Kidney glomerular epithelial cell (primary cell): ENCODE measurements at places on chromosomes 3 and 15.

DNA sequence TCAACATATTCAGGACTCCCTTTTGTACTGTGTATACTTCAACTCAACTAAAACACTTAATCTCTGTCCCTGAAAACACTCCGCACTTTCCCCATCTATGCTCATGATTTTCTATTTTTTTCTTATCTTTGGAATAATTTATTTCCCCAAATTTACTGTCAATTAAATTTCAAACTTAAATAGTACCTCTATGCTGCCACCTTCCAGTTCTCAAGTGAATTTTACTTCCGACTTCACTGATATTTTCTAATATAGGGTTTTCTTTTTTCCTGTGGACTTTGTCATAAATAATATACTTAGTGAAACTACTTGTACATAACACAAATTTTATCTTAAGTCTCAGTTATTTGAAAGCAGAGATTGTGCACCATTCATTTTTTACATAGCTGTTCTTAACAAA lies 1303.3 kb downstream of the OTOL1 start:
- DNase-seq, result no peak

- no peak for DNase-seq
These were observed 79.3 kb downstream of the DNAH12 start for GRCh38 chr3:57464801-57465200.

DNA sequence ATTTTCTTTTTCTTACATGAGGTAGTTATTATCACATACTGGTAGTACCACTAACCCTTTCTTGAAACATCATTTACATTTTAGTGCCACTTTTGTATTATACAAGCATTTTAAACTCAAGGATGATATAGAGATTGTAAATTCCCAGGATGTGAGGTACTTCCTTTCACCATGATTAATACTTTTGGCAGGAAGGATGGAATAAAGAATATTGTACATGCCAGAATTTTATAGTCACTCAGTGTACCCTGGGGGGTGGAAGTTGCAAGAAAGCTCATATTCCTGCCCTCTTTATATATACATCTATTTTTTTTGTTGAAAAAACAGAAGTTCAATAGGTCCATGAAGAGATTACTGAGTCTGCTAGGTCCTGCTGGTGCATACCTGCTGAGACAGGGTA lies 141.0 kb upstream of the PLSCR5 start:
- no peak for DNase-seq

DNA sequence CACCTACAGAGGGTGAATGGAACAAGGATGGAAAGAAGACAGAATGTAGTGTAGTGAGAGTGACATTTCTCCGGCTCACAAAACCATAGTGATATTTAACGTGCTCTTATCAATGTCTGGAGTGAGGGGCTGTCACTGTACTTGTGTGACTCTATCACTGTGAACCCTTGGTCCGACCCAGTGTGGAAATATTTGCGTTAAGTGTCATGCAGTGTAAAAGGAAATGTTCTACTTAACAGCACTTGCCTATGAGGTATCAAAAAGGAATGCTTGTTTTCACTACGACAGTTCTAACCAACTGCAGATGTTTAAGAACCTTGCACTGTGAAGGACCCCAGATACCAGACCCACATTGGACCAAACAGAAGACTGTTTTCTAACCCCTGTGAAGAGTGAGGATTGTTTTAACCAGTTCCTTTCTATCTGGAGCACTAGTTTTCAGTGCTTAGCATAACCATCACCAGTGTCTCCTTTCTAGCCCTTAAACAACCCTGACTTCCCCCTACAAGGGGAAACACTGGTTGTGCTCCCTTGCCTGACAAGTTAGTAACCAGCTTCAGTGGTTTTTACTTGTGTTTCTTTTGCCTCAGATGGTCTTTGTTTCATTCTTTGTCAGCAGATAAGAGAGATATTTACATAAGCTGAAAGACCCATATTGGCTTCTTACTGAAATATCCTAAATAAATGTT lies 144.7 kb upstream of the ABHD17C start:
- peak; percentile 31 for DNase-seq

DNA sequence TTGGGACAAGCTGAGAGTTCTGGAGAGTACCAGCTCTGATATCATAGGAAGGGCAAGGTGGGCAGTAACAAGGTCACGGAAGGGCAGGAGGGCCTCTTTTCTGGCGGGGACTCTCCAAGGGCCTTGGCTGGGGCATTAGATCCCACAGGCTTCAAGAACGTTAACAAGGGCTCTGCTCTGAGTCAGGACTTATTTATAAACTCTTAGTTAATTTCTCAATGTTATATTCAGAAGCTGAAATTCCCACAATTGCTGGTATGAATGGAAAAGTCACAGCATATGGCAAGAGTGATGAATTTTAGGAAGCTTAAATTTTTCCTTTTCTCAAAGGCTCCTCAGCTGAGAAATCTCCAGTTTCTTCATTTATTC lies 320.2 kb upstream of the TBC1D5 start:
- no peak for DNase-seq

GRCh38 chr3:28317438-28318022 lies 31.0 kb upstream of the ZCWPW2 start:
- DNase-seq, result peak; percentile 20

- DNase-seq, result no peak
These were observed 23.1 kb downstream of the SYN2 start for GRCh38 chr3:12027184-12027846.

- no peak for DNase-seq
These were observed 186.6 kb downstream of the GREM1 start for GRCh38 chr15:32904448-32904847.

- DNase-seq, result no peak
These were observed 171.2 kb upstream of the WNT5A start for GRCh38 chr3:55658270-55658669.

- no peak for DNase-seq
These were observed 135.0 kb upstream of the FAM3D start for GRCh38 chr3:58801541-58801940.

DNA sequence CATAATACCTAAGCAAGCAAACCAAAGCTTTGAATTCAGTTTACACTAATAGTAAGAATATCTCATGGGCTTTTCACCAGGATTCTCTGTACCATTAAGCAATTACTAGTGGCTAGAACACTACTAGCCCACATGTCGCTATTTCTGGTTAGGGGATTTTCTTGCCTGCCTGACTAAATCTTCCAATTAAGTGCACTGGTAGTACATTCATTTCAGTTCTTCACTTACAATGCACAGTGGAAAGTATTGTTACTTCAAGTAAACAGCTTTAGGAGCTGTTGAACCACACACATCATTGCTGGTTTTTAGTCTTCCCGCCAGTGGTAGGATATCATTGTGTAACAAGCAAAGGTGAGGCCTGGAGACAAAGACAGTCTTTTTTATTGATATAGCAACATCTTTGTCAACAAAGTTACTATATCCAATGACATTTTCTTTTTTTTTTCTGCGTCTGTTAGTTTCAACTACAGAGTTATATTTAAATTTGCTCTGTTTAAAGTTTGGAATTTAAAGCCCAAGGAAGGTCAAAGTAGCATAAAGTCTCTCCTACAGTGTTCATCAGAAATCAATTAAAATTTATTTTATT lies 826.8 kb upstream of the NR2F2 start:
- no peak for DNase-seq

DNA sequence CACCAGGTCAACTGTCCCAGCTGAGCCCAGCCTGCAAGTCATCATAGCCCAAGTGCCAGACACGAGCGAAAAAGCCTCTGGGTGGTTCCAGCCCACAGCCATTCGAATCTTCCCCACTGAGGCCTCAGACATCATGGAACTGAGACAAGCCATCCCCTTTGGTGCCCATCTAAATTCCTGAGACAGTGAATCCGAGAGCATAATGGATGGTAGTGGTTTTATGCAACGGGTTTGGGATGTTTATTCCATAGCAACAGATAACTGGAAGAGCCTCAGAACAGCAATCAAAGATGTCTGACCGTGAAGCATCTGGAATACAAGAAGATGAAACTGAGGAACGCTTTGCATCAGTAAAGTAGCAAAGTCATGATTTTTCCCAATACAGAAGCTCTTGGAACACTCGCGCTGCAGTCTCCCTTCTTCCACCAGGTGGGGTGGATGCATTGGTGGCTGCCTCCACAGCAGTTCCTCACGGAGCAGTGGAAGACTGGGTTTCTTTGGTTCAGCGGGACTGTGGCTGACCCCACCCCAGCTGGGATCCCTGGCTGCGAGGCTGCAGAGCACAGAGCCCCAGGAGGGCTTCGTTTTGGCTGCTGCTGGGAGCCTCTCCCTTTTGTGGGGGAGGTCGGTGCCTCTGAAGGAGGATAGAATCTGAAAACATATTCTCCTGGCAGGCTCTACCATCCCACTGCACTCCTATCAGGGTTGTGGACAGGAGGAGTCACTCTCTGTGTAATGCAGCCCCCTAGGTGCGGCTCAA lies 26.4 kb upstream of the PDE8A start:
- DNase-seq, result peak; percentile 31

- DNase-seq, result no peak
These were observed 1.9 kb downstream of the SPG11 start for GRCh38 chr15:44661576-44661975.

DNA sequence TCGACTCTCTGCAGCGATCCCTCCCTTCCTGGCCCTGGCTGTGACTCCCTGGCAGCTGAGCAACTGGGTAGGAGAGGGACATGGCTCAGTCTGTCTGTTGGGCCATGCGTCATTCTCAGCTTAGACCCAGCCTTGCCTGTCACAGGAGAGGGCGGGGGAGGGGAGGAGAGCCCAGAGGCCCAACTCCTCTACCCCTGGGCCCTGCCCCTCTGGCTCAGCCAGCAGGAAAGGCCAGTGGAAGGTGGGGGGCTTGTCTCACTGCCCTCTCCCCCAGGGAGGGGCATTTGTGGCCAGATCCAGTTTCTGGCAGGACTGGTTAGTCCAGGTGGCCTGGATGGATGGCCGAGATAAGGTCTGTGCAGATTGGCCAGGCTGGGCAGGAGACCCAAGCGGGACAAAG lies 31.6 kb downstream of the DNAJB8 start:
- no peak for DNase-seq

- no peak for DNase-seq
These were observed 37.5 kb upstream of the MYZAP start for GRCh38 chr15:57554063-57554811.

DNA sequence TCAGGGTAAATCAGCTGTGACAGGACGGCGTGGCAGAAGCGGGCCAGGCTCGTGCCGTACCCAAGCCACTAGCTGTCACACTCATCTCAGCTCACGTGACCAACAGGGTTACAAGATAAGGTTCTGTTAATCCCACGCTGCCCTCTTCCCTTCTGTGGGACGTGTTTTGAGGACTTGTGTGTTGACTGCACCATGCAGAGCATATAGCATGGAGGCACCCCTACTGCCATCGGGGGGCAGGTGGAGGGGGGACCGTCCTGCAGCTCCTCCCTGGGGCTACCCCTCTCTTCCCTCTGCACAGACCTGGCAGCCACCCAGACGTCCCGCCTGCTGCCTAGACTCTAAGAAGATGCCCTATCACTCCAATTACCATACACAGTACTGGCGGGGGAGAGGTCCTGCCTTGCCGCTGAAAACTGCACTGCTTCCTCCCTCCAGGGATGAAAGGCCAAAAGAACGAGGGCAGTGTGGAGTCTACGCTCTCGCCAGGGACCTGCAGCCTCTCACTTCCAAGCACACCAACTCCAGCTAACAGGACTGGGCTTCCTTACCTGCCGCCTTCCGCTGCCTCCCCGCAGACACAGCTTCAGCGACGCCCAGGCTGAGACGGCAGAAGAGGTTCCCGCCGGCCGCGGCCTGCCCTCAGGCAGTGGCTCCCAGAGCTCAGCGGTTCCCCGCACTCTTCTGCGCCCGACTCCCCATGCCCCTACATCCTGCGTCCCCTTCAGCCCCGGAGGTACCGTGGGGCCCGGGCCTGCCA lies at the start of gene TNK2:
Gene TNK2 (minus strand): TSS at position 618 of the 760 bp plus-strand sequence. CDS start 19,963 bp downstream, outside the sequence.
- DNase-seq, result no peak

DNA sequence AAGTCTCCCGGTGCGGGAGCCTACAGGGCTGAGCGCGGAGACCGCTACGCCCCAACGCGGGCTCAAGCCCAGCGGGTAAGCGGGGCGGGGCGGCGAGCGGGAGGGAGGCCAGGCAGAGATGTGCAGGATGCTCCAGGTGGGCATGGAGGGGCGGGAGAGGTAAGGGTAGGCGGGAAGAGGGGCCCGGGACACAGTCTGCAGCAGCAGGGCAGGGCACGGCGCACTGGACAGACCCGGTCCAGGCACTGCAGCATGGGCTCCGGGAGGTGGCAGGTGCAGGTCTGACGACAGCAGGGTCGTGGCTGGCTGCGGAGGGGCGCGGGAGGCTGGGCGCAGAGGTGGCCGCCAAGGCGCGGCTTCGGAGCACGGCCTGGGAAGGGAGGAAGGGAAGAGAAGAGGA lies 102.8 kb downstream of the GABRB3 start:
- no peak for DNase-seq

DNA sequence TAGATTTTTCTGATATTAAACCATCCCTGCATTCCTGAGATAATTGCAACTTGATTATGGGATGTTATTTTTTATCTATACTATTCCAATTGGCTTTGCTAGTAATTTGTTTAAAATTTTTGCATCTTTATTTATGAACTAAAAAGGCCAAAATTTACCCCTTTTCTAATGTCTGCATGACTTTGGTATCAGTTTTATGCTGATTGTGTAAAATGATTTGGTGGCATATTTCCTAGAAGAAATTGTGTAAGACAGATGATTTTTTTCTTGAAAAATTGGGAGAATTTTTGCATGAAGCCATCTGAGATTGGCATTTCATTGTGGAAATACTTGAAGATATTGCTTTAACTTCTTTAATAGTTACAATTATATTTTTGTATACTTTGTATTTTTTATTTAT lies 183.8 kb upstream of the TBL1XR1 start:
- DNase-seq, result no peak

GRCh38 chr3:126537116-126537729 lies 13.3 kb downstream of the CHST13 start:
- DNase-seq, result no peak

DNA sequence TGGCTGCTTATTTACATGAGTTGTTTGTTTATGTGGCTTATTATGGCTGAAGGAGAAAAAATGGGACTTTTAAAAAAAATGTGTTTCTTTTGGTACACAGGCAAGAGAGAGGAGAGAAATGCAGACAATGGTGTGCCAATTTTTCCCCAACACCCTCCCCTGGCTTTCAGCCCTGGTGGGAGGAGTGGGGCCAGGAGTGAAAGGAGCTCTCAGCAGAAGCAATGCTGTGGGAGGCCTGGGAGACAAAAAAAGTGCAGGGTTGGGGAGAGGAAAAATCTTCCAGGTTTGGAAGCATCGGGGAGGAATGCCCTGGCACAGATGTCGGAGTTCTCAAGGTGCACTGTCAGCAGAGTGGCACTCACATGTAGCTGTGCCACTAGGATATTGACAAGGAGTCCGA lies 117.7 kb upstream of the FOXB1 start:
- no peak for DNase-seq

DNA sequence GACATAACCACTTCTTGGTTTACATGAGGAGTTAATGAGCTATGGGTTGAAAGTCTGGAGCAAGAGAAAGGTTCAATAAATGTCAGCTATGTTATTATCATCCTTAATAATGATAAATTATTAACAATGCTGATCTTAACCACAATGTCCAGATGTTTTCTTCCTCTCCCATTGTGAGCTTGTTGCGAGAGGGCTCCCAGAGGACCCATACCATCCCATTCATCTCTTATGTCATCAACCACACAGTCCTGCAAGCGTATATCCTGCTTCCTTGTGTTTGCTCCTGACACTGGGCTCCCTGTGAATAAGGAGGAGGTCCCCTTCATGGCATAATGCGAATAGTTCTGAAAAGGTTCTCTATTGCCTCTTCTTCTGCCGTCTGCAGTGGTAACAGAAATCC lies 266.8 kb downstream of the TLE3 start:
- DNase-seq, result no peak
